Stimulated activated CD8-positive, alpha-beta memory T cell treated with anti-CD3 and anti-CD28 coated beads, Interleukin-2, amount 100 ng/mL, for 1 hour (primary cell): ENCODE measurements at places on chromosomes 6 and 20.

- DNase-seq, result no peak
Measured at GRCh38 chr6:119024111-119024510, 54.4 kb downstream of the FAM184A start.

- DNase-seq, result no peak
Measured at GRCh38 chr6:153957394-153957793, 81.6 kb upstream of the OPRM1 start.

DNA sequence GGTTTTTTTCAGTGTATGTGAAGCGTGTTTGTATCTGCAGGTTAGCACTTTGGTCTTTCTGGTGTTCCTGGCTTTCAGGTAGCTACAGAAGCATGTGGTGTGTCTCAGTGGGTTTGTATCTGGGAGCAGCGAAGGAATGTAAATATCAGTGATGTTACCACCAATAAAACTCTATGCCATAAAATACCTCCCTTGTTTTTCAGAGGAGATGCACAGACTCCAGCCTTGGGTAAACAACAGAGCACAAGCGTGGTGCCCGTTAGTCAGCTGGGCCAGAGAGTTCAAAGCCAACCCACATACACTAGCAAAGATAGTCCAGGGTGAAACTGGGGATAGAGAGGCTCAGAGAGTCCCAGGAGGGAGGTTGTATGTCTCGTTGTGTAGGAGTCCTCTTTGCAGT lies 393.8 kb downstream of the SMOC2 start:
- no peak for DNase-seq

DNA sequence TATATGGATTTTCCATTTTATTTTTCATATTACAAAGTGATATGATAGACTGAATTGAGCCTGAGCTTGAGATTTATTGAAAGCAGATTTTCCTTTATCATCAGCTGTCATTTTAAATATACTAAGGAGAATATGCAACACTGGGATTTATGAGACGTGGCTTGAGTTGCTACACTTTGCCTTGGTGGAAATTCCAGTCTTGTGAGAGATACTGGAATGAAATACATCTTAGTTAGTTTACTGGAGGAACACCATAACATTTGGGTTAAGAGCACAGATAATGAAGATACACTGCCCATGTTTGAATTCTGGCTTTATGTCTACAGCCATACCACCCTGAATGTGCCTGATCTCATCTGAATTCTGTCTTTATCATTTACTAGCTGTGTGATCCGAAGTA lies 86.5 kb upstream of the IFNGR1 start:
- DNase-seq, result no peak

- DNase-seq, result no peak
Measured at GRCh38 chr6:161575523-161576254, 301.8 kb upstream of the AGPAT4 start.

- DNase-seq, result no peak
Measured at GRCh38 chr20:36632487-36633284, 13.3 kb downstream of the SLA2 start.
